ENCODE measurements at places on chromosomes 6 and 20.

DNA sequence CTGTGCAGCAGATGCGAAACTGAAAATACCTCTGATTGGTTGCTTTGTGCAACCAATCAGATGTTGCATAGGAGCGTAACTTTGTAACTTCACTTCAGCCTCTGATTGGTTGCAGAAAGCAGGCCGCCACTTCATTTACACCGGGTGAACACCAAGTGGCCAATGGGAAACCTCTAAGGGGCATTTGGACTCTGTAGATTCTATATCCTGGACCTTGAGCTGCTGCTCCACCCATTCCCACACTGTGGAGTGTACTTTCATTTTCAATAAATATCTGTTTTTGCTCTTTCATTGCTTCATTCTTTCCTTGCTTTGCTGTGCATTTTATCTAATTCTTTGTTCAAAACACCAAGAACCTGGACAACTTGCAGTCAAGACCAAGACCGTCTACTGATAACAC is 14.1 kb upstream of the NXT1 start:
- no peak for DNase-seq

DNA sequence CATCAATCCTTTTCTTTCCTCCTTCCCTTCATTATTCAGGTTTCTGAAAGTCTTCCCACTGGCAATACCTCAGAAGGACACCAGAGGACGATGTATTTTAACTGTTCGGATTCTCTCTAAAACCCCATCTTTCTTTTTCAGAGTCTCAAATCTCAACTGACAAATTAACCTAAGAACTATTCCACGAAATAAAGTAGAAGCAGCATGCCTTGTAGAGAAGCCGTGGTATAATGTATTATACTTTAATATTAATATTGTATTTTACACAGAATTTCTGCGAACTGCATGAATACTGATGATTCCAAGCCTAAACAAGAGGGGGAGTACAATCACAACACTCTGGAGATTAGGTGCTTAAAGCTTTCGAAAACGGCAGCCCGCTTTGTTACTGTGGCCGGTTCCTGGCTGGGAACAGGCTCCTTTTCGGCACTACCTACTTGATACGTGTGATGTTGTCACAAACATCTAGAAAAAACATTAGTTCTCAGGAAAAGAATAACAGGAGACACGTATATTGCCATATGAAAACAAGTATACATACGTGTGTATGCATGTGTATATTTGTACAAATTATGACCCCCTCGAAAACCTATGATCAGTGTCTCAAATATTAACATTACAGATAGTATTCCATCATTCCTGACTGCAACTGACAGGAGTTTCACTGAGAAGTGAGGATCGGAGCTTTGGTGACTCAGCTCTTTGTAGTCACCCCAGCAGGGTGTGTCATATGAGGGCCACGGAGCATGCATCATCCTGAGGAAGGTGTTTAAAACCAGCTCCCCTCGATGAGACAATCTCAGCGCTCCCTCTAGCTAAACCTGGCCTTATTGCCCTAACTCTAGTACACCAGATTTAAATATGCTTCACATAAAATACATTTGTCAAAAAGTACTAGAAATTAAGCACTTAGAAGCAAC is 319.7 kb upstream of the TCF21 start:
- DNase-seq, result peak; percentile 76

DNA sequence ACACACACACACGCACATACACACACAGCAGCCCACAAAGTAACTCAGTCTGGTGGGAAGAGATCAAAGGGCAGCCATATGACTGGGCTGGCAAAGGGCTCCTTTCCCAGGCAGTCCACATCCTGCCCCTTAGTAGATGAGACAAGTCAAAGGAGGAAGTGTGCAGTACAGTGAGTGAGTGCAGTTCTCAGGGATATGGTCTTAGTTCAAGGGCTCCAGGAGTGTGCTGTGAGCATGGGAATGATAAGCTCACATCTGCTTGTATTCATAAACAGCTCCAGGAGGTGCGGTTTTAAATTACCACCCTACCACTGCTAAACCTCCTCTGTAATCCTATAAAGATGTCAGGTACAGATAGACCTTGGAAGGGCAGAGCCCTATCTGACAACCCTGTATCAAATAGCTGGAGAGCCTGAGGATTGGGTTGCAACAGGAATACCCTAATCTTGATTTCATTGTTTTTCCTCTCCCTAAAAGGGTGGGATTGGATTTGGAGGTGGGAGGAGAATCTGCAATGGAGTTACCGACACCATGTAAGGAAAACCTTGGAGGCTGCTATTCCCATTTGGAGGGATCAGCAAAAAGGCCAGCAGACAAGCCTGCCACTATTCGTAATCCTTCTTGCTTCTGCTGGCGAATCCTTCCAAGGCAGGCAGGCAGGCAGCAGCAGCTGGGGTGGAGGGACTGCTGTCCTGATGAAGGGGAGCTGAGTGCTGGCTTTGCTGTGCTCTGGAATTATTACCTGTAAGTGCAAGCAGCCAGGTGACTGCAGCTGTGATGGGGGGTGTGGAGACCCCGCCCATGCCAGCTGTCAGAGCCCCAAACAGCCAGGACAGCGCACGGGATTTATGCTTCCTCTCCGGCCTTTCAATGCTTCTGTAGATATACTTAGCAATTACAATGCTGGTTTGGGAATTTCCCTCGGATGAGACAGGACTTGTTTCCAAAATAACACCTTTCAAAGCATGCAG is 342.7 kb downstream of the PRL start:
- peak; percentile 76 for DNase-seq

GRCh38 chr6:158972241-158973233 is 27.5 kb downstream of the RSPH3 start:
- DNase-seq, result peak; percentile 76
